ENCODE measurements at places on chromosomes 1 and 21. TPM values are rescaled to one million over a fixed set of nuclear protein-coding genes. Genes with fewer than 3 reads are reported as not detected.

DNA sequence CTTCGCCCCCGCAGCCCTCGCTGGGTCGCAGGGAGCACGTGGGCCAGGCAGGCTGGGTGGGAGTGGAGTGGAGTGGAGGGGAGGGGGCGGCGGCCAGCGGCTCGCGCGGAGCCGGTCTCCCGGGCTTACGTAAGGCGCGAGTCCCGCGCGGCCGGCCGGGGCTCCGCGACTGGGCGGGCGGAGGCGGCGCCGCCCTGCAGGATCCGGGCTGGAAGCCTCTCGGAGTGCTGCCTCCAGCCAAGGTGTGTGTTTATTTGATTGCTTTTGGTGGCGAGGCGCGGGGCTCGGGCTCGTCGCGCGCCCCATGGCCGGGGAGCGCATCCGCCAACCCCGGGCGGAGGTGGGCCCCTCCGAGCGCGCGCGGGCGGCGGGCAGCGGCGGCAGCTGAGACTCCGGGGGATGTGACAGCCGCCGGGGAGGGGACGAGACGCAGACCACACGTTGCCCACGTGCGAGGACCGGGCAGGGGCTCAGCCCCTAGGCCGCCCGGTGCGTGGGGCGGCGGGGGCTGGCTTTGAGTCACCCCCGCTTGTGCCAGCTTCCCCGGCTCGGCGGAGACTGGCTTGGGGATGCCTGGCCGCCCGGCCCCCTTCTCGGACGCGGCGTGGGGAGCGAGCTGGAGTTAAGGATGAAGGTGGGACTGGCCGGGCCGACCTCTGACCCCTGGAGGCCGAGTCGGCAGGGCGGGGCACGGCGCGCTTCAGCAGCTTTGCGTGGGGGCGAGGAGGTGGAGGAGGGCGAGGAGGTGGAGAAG lies 402 bp upstream of the AK4 start:
- peak; percentile 78 for DNase-seq

- no peak for DNase-seq
Measured at GRCh38 chr1:157107702-157108101, 8.1 kb upstream of the ETV3L start.

- no peak for DNase-seq
Measured at GRCh38 chr1:182087719-182088350, 26.3 kb upstream of the ZNF648 start.

The GJA4 gene
- total RNA-seq, result 0.86 TPM

The KCNJ9 gene
- not detected for total RNA-seq

DNA sequence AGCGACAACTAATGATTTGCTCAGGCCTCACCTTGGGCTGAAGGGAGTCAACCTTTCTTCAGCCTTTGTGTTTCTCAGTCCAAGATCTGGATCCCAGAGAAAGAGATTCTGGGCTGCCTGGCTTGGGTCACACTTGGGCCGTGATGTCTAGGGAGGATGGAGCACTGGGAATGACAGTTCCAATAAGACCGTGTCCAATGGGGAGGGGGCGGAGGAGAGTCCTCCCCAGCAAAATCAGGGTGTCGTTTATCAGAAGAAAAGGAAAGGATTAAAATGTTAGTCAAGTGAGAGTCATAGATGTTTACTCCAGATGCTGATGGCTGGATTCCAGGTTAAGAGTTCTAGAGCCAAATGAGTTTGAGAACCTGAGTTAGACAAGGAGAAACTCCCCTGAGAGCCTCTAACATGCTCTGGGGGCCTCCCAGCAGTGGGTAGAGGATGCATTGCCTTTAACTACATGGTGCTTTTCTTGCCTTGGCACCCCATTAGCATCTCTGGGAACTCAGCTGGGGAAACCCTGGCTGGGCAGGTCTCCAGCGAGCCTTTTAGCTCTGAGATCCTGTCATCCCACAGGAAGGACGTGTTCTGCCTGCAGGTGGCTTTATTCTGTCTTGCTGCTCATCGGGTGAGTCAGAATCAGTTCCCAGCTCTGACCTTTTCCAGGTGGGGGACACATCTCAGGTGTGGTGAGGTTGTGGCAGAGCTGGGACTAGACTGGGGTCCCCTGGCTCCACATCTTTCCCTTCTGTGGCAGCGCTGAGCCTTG lies 22.2 kb downstream of the NIPAL3 start:
- DNase-seq, result no peak

The LAPTM5 gene
- total RNA-seq, result 153 TPM

DNA sequence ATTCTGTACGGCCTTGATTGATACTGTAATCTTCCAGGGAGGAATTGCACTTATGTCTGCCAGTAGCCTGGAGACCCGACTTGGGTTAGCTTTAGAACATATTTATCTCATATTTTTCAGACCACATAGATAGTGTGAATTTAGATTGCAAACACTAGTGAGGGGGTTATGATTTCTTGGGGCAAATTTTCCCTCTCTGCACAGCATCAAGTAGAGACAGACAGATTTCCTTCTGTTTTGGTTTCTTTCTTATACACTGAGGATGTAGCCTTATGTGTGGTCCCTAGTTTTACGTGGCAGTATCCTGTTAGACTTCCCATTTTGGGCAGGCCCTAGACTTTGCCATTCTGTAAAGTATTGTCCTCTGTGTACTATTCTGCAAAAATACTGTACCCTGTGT lies 29.0 kb downstream of the SOAT1 start:
- DNase-seq, result no peak

DNA sequence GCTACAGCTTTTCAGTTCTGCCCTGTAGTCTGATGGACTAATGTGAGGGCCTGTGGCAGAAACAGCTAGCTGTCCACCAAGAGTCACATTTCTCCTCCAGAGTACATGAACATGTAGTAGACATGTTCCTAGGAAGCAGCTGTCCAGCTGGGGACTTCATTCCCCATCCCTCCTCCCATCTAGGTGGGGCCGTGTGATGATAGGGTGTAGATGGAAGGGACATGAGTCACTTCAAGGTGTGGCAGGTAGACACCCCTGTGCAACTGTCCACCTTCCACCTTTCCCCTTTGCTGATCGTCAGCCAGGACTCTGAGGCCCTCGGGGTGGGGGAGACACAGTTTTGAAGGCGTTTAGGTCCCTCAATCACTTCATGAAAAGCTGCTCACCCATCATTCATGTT lies 3.6 kb upstream of the RD3 start:
- no peak for DNase-seq

The FAM177B gene
- not detected for total RNA-seq

DNA sequence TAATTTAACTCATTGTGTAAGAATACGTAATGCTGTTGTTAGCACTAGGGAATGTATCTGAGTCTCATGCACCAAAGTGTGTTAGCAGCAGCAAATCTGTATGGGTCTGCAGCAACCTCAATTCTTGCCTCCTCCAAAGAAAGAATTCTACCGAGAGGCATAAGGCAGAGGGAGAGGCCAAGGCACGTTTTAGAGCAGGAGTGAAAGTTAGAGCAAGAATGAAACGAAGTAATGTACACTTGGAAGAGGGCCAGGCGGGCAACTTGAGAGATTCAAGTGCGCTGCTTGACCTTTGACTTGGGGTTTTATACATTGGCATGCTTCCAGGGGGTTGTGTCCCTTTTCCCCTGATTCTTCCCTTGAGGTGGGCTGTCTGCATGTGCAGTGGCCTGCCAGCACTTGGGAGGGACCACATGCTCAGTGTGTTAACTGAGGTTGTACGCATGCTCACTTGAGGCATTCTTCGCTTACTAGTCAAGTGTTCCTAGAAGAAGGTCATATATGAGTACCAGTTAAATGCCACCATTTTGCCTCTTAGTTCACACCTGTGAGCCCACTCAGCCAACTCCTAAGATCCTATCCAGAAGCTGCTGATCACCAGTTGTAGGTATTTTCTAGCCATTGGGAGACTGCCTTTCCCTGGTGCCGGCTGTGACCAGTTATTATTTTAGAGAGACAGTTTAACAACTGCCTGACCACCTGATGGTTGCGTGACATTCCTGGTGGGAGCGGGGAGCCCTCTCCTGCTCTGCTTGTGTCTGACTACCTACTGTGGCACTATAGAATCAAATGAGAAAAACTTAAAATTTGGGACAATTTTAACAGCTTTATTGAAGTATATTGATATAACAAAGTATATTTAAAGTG lies 2.7 kb upstream of the CNN3 start:
- no peak for DNase-seq

GRCh38 chr1:244678697-244679096 lies 25.8 kb downstream of the DESI2 start:
- no peak for DNase-seq

DNA sequence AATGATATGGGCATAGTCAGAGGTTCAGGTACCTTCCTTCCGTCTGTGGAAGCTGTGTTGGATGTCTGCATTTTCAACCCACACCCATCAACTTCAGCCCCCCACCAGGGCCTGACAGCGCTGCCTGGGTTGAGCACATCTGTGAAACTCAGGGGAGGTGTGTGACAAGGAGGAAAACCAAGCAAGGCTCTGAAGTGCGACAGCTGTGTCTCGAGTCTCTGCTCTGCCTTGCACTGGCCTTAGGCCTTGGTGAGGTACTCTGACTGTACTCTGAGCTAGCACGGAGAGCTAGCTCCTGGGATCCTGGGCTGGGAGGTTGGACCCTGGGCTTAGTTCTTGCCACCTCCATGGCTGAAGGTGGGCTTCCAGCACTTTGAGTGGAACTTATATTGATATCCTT lies 9.1 kb downstream of the VANGL2 start:
- DNase-seq, result no peak

- no peak for DNase-seq
Measured at GRCh38 chr1:58011978-58012377, 534.5 kb downstream of the OMA1 start.

- DNase-seq, result no peak
Measured at GRCh38 chr1:55588309-55588708, 373.1 kb upstream of the USP24 start.

- DNase-seq, result no peak
Measured at GRCh38 chr1:23444104-23444533, 19.6 kb upstream of the TCEA3 start.

DNA sequence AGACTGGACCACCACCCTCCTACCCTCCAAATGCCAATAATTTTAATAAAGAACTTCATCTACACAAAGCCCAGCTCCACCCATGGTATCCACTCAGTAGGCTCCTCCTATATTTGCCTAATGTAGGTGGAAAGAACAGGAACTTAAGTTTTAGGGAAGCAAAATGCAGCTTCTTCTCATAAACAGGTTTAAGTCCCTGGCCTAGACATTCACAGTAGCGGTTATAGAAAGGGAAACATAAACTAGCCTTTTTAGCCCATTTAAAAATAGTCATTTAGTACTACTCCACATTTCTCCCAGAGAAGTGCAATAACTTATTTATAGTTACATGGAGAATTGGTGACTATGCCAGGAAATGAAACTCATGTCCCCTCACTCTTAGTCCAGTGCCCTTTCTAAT lies 56.6 kb upstream of the CPLANE2 start:
- DNase-seq, result no peak

DNA sequence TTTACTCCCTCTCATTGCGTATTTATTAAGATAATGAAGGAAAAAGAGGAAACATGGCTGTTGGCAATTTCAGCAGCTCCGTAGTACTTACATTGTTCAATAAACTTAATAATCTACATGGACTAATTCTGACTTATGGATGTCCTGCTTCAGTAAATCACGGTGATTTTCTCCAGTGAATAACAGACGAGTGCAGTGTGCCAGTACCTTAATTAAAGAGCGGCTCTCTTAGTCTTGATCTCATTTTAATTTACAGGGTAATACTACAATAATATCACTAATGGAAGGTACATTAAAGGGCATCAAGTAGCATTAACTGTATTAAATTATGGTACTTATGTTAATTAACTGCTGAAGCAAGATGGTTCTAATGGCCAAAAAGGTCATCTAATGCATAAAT lies 187.2 kb downstream of the NTNG1 start:
- no peak for DNase-seq

The CD5L gene
- not detected for total RNA-seq

The ANP32E gene
- 164 TPM for total RNA-seq

- DNase-seq, result peak; percentile 47
Measured at GRCh38 chr1:1430114-1430982, 5.1 kb upstream of the VWA1 start.

The CA6 gene
- not detected for total RNA-seq

The GJB3 gene
- total RNA-seq, result not detected

The HTR6 gene
- not detected for total RNA-seq

The ESPN gene
- total RNA-seq, result 0.84 TPM

- DNase-seq, result no peak
Measured at GRCh38 chr1:178609015-178609414, 96.1 kb downstream of the TEX35 start.

DNA sequence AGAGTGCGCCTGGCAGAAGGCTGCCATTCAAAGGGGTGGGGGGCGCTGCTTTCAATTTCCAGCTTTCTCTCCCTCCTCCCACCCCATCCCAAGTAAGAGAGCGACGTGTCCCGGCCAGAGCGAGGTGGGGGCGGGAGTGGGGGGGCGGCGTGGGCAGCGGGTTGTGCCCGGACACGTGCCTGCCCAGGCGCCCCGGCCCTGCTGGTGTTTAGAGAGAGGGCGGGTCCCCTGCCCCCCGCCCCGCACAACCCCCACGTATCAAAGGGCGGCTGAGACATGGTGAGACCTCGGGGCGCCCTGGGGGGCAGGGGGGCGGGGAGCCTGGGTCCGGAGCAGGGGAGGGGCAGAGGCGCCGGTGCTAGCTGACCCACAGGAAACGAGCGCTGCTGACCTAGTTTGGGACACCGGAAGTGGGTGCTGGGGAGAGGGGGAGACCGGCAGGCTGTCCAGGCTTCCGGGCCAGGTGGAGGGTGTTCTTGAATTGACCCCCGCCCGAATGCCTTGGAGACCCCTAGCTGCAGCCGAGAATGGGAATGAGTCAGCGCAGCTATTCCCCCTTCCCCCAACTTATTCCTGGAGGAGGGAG lies 1.3 kb downstream of the ZBTB7B start:
- DNase-seq, result peak; percentile 85

GRCh38 chr1:35539073-35539823 lies 18.0 kb downstream of the KIAA0319L start:
- no peak for DNase-seq

GRCh38 chr1:165763442-165763841 lies 5.2 kb downstream of the TMCO1 start:
- no peak for DNase-seq

DNA sequence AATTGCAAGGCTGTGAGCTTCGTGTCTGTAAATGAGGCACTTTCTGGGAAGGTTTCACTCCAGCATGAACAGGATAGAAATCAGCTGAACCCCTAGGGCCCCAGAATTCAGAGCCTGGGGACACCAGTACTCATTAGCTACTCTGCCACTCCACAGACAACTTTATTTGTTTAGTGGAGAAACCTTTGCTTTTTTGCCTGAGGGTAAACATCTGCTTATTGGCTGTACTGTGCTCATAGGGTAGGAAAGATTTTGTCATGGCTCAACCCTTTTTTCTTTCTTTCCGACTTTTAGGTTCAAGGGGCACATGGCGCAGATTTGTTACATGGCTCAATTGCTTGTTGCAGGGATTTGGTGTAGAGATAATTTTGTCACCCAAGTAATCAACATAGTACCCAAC lies 138.4 kb upstream of the BACE2 start:
- no peak for DNase-seq

GRCh38 chr1:4734791-4735190 lies 80.4 kb downstream of the AJAP1 start:
- no peak for DNase-seq

GRCh38 chr1:91584878-91585277 lies 84.2 kb downstream of the CDC7 start:
- no peak for DNase-seq
